AML-193 (cell line): ENCODE measurements at places on chromosomes 4 and X.

GRCh38 chr4:2442175-2442993, 23.6 kb downstream of the CFAP99 start:
- no peak for DNase-seq

- DNase-seq, result no peak
These were observed 61.3 kb downstream of the NUDT11 start for GRCh38 chrX:51435101-51435500.

DNA sequence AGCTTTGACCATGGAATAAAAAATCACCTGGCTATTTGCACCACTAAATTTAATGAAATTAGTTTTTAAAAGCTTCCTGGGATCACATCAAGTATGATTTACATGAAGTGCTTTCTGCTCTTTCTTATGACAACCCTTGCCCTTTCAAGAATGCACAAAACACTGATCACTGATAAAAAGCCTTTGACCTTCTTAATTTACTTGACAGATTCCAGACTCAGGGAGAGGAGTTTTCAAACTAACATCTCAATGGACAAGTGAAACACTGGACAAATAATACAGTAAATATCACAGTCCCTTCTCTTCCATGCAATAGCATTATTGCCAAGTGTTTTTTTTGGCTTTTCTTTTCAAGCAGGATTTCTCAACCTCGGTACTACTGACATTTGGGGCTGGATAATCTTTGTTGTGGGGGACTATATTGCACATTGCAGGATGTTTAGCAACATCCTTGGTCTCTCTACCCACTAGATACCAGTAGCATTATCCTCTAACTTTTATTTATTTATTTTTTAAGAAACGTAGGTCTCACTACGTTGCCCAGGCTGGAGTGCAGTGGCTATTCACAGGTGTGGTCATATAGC, 86.3 kb downstream of the ZNF827 start:
- no peak for DNase-seq

- no peak for DNase-seq
These were observed 46.9 kb downstream of the ANTXR2 start for GRCh38 chr4:80026100-80026499.

- DNase-seq, result no peak
These were observed 71.0 kb upstream of the DHX15 start for GRCh38 chr4:24655326-24655725.

DNA sequence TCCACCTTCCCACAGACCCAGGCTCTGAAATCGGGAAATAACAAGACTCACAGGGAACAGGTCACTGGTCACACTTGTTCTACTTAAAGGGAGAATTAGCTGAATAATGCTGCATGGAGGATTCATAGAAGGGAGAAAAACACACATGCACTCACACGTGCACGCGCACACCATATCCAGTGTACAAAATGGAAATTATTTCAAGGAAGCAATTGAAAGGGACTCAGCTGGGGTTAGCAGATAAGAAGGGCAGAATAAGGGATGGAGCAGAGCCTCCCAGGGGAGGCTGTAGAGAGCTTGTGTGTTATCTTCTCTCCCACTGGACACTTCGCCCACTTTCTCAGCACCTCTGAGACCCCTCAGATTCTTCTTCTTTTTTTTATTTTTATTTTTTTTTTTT, 10.3 kb downstream of the GABRQ start:
- no peak for DNase-seq

- no peak for DNase-seq
These were observed 137.3 kb upstream of the PDLIM3 start for GRCh38 chr4:185672618-185673017.

DNA sequence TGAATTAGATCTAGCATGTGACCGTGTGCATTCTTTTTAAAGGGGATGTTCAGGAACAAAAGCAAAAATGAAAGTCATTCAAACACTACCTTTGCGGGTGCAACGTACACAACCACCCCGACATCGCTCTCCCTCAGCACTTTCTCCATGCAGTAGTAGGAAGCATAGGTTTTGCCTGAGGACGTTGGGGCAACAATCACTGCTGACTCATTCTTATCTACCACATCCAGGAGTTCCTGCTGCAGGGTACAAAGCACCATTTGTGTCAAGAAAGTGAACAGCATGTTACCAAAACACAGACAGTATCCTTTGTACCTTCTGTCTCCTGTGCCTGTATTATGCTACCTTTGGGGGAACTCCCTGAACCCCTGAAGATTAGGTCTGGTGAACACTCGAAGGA, 58.6 kb downstream of the DDX60L start:
- no peak for DNase-seq

DNA sequence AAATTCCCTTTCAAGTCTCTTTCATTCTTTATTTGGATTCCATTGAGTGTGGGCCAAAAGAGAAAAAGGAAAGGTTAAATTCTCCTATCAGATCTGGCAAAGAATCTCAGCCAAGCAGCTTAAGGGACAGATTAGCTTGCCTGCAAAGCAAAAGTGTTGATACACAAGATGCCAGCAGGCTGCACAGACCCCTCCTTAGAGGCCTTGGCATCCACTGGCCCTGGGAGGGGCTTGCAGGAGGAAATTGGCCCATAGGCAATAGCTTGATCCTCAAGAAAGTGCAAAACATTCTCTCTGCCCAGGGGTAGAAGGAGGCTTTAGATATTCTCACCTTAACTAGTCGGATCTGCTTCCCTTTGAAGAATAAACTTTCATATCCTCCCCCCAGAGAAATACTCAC, 300.4 kb upstream of the CPEB2 start:
- DNase-seq, result no peak

DNA sequence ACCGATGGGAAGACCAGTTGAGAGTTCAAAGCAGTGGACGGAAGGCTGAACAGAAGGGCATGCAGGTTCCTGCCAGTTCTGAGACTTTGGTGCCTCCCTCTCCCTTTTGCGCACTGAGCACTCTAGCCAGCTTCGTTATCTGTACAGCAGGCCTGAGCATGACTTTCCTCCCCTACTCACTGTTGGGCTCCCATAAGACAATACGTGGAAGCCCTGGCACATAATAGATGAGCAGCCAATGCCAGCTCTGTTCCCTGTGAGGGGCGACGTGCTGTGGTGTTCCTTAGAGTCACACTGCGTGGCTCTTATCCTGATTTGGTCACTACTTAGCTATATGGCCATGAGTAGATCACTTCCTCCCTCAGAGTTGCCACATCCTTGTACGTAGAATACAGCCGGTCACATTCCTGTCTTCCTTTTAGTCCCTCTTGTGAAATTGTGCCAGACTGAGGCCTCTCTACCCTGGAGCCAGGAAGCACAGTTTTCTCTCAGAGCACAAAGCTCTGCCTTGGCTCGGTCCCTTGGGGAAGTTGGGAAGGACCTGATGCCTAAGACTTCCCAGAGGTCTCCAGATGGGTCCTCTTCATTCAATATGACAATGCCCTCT, 160.4 kb upstream of the MAMLD1 start:
- DNase-seq, result no peak

GRCh38 chr4:83677656-83678055, 141.7 kb downstream of the GPAT3 start:
- no peak for DNase-seq

DNA sequence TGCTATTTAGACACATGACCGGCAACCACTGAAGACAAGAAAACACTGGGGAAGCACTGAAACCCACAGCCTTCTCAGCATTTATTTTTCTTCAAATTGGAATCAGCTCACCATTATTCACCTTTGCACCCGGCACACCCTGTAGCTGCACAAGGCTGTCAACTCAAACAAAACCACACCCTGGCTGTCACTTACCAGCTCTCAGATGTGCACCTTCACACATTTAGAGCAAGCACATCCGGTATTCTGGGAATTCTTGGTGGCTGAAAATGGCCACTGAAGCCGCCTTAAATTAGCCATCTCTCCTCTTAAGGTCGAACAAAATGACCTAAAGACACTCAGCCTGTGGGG, 5.9 kb downstream of the ZFYVE28 start:
- no peak for DNase-seq

DNA sequence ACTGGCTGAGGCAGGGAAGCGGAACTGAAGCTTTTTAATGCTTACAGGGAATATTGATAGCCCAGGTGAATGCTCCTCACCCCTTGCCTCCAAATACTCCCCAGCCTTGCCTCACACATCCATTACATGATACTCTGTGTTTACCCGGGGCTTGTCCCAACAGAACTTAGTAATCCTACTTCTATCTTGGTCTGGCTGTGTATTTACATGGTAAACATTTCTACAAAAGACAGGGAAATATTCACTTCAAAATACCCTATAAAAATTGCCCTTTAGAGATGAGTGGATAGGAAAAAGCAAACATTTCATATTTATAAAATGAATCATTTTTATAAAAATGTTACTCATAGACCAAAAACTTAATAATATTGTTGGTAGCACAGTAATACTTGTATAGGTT, 120.1 kb downstream of the NHS start:
- no peak for DNase-seq

DNA sequence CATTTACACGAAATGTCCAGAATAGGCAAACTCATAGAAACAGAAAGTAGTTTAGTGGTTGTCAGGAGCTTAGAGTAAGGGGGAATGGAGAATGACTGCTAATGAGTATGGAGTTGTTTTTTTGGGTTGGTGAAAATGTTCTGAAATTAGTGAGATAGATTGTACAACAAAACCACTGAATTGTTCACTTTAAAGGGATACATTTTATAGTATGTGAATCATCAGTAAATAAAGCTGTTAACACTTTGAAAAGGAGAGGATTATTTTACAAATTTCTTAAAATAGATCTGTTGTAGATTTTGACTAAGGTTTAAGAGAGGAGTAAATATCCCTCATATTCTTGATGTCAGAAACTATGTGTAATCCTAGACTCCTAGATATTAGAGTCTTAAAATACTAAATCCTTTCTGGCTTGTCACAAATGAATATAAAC, 82.7 kb downstream of the RAPGEF2 start:
- no peak for DNase-seq

DNA sequence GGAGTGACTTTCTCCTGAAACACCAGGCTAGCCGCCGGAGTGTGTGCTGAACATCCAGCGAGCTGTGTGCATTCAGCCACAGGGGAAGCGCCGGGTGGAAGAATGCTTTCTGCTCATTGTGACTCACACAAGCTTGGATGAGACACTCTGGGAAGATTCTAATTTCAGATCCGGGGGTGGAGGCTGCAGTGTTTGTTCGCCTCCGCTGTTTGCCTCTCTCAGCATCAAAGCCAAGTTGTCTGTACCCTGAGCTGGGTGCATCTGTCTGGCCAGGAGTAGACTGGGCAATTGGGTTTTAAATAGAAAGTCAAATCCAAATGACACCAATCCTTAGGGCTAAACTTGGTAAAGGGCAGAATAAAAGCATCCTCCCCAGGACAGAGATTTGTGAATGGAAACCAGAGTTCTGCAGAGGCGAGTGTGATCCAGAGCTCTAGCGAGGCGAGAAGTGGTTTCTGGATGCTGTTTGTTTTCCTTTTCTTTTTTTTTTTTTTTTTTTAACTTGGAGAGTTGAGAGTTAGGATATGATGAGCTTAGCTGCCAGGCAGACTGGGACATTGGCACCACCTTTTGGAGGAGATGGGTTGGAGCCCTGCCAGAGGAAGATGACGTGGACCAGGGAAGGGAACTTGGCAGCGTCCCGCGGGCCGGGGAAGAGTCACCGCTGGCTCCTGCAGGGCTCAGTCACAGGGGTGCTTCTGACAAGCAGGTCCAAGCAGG, 196.0 kb upstream of the PSAPL1 start:
- DNase-seq, result no peak

GRCh38 chrX:109760209-109760921, 27.3 kb upstream of the ACSL4 start:
- DNase-seq, result no peak

GRCh38 chr4:64341711-64342110, 67.5 kb downstream of the TECRL start:
- DNase-seq, result no peak

- DNase-seq, result no peak
These were observed 2.0 kb downstream of the DIPK2B start for GRCh38 chrX:45198706-45199105.

DNA sequence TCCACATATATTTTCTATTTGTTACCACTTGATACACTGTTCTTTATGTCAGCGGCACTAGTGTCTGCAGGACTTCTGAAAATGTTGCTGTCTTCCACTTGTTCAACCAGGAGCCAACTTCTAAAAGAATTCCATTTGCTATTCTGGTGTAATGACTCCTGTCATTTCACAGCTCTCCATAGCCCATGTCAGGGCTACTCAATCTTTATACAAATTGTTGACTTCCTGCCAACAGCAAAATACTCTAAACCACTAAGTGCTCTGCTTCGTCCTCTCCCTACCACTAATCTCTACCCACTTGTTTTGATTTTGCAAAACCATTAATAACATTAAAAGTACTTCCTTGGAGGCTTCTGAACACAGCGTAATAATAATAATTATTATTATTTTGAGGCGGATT, 7.2 kb downstream of the CTSO start:
- DNase-seq, result no peak

GRCh38 chr4:8641931-8642650, 49.5 kb downstream of the CPZ start:
- DNase-seq, result no peak

GRCh38 chrX:48957477-48957826, at the start of gene OTUD5:
TSS of gene OTUD5 (minus strand) at chrX:48957607. CDS start at chrX:48957570, 37 bp downstream.
- DNase-seq, result no peak

- no peak for DNase-seq
These were observed 464.4 kb downstream of the TRIML1 start for GRCh38 chr4:188603646-188604045.

GRCh38 chr4:41964401-41964800, 17.2 kb upstream of the DCAF4L1 start:
- DNase-seq, result no peak

- DNase-seq, result peak; percentile 74
These were observed 27.5 kb downstream of the SETD7 start for GRCh38 chr4:139528377-139529005.

- no peak for DNase-seq
These were observed at the start of gene TMEM35A for GRCh38 chrX:101078716-101079598. TSS of gene TMEM35A (plus strand) at chrX:101078879. CDS start at chrX:101079003, 124 bp downstream.

DNA sequence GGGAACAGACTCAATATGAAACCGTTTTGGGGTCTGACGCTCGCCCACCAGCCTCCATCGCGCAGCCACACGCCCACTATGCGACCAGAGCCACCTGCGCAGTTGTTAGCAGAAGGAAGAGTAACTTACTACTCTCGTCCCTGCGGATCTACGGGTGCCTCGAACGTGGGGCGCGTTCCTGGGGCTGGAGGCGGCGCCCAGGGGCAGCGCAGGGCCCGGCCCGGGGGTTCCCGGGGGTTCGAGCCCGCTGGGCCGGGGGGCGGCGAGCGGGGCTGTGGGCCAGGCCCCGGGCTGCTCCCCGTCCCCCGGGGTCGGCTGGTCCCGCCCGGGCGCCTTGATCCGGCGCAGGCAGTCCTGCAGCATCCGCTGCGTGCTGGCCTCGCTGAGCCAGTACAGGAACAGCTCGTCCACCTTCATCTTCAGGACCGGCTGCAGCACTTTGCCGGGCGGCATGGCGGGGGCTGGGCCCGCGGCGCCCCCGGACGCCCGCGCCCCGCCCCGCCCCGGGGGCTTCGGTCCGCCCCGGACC, 404 bp downstream of the PPP2R3B start:
- no peak for DNase-seq

DNA sequence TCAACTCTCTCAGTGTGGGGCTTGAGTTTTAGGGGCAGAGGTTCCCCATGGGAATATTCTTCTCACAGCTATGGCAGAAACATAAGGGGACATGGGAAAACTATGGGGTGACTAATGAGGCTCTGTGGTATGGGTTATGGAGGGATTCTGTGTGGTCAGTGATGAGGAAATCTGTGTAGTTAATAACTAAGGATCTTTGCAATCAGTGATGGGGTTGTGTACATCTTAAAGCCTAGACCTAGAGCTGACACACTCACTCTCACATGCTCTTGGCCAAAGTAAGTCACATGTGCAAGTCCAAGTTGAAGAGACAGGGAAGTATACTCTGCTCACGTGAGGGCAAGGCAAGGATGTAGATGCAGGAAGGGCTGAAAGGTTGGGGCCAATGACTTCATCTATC, 86.4 kb upstream of the UXT start:
- no peak for DNase-seq
